ENCODE measurements at places on chromosomes 2 and 18.

DNA sequence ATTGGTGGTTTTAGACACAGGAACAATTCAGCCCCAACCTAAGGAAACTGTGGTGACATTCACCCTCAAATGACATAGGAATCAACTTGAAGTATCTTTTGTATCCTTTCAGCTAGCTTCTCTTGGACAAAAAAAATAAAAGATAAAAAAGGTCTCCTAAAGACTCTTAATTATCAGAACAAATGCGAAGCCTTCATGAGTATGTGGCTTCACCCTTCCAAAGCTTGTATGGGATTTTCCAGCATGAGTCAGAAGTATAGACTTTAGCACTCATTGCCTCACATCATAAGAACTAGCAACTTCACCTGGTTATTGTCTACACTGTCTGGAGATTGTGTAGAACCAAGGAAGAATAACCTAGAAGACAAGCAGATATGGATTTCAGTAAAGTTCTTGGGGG lies 135.4 kb downstream of the LAMA3 start:
- no peak for DNase-seq

DNA sequence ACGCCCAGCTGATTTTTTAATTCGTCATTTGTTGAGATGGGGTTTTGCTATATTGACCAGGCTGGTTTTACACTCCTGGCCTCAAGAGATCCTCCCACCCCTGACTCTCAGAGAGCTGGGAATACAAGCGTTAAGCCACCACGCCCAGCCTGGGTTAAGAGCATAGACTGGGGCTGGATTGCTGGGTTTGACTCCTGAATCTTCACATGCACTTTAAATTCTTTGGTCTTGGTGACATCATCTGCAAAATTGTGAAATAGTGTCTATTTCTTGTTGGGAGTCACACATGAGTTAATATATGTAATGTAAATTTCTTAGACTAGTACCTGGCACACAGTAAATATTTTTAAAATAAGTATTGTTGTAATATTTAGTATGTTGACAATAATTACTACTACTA lies 257.4 kb downstream of the DOK6 start:
- DNase-seq = no peak

DNA sequence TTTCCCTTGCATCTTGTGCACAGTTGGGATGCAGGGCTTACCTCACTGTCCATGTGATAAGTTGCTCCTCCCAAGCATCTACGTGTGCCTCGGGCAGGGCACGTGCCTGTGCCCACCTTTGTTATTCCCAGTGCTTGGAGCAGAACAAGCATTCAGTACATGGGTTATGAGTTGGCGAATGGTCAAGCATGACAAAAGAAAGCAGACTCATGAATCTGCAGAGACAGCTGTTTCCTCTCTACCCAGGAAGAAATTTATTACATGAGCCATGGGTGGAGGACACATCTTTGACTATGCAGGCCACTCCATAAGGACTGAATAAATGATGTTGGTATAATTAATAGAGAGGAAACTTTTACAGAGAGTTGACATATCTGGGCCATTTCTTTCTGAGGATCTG lies 127.8 kb downstream of the TPGS2 start:
- no peak for DNase-seq

DNA sequence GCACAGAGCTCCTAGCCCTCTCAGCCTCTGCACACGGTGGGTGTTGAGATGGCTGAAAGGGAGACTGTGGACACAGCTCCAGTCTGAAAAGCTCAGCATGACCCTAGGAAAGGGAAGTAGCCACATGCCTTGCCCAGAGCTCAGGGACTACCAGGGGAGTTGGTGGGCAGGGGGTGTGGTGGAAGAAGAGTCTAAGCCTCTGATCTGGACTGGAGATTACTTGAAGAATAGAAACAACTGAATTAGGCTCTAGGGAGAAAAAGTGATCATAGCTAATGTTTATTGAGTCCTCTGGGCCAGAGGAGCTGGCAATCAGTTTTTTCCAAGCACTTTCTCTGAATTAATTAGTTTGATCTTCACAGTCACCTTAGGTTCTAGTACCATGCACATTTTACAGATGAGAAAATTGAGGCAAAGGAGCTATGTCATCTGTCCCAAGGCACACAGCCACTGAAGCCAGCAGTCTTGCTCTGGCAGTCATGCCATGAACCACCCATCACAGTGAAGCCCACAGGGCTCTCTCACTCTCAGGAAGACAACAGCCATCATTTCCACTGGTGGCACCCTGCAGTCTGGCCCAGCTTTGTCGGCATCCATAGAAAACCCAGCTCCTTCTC lies 10.3 kb downstream of the SDC1 start:
- no peak for DNase-seq

DNA sequence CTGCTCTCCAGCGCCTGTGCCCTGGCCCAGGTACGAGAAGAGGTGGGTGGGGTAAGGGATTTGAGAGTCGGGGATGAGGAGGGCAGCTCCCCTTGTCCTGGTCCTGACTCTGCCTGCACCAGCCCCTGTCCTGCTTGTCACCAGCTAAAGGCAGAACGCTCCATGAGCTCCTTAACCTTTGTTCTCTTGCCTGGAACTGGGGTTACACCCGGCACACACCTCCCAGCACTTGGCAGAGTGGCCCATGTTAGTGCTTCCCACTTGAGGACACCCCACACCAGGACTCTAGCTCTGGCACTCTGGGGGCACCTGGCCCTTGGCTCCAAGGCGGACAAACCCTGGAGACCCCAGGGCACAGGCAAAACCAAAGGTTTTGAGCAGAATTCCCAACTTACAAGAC lies 19.2 kb downstream of the ANO7 start:
- no peak for DNase-seq

GRCh38 chr2:8515864-8516533 lies 165.9 kb upstream of the ID2 start:
- no peak for DNase-seq

DNA sequence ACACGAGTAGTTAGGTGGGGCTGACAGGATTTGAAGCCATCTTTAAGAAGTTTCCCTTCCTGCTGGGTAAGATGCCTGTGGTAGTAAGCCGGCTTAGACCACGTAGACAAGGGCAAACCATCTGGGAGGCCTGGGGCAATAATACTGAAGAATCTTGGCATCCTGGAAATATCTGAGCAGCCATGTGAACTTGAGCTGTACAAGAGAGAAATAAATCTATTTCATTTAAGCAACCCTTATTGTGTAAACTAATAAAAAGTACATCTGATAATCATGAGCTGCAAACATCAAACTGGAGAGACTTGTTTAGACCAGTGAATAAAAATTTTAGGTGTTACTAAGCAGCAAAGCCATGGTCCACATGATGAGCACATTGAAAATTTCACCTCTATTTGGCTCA lies 11.4 kb upstream of the CETN1 start:
- no peak for DNase-seq

DNA sequence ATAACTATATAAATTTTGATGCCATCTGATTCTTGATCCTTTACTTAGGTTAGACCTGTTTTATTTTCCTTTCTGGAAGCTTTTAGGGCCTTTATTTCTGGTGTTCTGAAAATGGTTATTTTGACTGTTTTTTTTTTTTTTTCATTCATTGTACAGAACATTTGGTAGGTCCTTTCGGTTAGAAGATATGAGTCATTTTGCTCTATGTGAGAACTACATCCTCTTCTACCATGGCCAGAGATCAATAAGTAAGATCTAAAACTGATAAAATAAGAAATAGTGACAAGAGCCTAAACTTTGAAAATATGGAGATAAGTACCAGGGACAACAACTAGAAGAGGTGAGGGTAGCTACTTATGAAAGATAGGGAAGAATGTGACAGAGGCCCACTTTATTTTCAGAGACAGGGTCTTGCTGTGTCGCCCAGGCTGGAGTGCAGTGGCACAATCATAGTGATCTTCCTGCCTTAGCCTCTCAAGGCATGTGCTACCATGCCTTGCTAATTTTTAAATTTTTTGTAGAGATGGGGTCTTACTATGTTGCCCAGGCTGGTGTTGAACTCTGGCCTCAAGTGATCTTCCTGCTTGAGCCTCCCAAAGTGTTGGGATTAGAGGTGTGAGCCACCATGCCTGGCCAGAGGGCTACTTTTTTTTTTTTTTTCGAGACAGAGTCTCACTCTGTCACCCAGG lies 66.5 kb downstream of the EIF2AK3 start:
- DNase-seq = no peak

- DNase-seq = no peak
Measured at GRCh38 chr2:111898703-111899514, 502 bp downstream of the MERTK start.

- DNase-seq = no peak
Measured at GRCh38 chr2:62099523-62100175, 96.3 kb upstream of the B3GNT2 start.

- DNase-seq = no peak
Measured at GRCh38 chr2:71643674-71644357, 190.5 kb downstream of the DYSF start.

DNA sequence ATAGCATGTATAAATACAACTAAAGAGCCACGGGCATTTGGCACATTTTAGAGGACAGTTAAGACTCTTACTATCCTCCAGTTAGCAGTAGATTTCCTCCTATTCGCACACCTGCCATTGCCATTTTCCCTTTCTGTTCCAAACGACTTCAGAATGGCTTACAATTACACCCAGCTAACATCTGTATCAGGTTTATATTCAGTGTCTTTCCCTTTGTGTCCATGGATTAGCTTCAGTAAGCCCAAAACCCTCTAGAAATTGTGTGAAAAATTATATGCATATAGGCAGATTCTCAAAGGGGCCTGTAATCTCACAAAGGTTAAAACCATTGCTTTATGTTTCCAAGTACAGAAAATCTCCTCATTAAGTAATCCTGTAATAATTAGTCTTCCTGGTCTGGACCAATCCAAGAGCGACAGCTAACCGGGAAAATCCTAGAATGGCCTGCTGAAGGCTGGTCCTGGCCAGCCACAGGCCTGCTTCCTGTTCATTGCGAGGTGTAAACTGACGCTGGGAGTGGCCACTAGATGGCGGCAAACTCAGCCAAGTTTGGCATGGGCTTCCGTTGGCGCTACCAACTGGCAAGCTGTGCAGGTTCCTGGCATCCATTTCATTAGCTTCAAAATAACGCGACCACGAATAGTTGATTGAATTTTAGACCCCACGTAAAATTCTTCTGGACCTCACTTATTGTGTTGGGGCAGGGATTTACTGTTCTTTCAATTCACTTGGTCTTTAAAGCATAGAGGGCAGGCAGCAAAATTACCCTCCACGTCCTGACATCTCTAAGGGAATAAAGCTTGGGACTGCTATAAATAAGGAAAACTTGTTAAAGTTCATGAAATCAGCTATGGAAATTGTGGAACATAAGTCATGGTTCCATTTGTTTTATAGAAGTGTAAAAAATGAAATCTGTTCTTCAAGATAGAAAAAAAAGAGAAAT lies 17.1 kb downstream of the ARHGAP25 start:
- DNase-seq = peak; percentile 82

- no peak for DNase-seq
Measured at GRCh38 chr2:187037310-187037709, 188.3 kb upstream of the ZSWIM2 start.

DNA sequence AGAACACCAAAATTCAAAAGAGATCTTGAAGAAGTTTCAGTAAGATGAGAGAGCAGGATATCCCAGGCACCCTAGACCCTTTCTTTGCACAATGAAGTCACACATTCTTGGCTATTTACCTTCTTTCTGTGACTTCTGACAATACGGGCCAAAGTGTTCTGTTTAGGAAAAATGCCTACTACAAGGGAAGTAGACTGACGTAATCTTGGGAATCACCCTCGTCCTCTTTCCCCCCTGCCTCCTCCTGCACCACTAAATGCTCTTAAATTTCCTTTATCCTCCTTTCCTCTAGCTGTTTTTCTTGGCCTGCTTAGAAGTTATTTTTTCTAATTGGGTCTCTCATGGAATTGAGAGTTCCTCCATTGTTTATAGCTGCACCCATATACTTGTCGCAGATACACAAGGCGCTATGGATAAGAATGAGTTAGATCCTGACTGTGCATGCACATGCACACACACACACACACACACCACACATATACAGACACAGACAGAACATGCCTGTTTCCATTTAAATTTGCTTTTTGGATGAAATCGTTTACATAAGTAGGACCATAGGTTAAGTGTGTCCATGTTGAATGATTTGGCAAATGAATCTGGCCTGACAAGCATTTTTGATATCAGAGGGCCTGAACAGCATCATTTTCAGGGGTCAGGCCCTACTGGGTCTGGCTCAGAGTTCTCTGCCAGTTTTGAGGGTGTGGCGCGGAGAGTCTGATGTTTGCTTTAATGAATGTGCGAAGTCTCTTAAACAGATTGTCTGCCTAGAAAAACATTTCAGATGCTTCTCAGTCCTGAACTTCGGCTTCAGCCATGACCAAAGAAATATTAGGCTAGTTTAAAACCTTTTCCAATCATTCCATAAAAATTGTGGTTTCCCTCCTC lies 131.9 kb upstream of the NT5C1B start:
- DNase-seq = no peak

GRCh38 chr2:31014516-31014915 lies 123.7 kb downstream of the GALNT14 start:
- DNase-seq = no peak

GRCh38 chr2:1694371-1695271 lies 49.7 kb downstream of the PXDN start:
- no peak for DNase-seq

- DNase-seq = no peak
Measured at GRCh38 chr18:14947482-14948162, 199.7 kb downstream of the ANKRD30B start.

GRCh38 chr2:68745006-68745405 lies 10.4 kb downstream of the ARHGAP25 start:
- DNase-seq = no peak

- DNase-seq = peak; percentile 57
Measured at GRCh38 chr18:63155169-63155852, 164.3 kb downstream of the BCL2 start.

DNA sequence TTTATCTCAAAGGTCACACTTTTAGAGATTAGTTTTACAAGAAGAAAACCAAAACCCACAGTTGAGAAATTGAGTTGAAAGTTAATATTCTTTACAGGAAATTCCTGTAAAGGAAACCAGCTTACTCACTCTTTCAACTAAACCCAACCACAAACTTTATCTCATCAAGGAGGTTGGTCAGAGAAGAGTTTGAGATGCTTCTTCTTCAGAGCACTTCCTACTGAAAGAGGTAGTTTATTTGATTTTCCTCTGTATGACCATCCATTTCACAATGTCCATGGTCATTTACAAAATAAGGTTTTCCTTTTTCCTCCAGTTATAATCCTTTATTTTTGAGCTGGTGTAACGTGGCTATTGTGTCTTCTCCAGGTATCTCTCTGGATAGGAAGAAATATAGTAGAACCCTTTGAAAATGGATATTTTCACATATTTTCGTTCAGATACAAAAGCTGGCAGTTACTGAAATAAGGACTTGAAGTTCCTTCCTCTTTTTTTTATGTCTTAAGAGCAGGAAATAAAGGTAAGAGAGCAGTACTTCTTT lies 4.5 kb upstream of the IL18RAP start:
- DNase-seq = no peak

GRCh38 chr18:13252686-13253410 lies 34.3 kb downstream of the LDLRAD4 start:
- DNase-seq = peak; percentile 73

- DNase-seq = no peak
Measured at GRCh38 chr2:10477443-10478297, 29.5 kb upstream of the ODC1 start.

- DNase-seq = peak; percentile 26
Measured at GRCh38 chr2:3594493-3595281, at the start of gene COLEC11. Gene COLEC11, plus strand, starts transcription at chr2:3595112. Its CDS starts 9,229 bp downstream, at chr2:3604341.
